ENCODE measurements at places on chromosomes 6 and 20. TPM values are rescaled to one million over a fixed set of nuclear protein-coding genes. Genes with fewer than 3 reads are reported as not detected.

Gene FUT9
- total RNA-seq = not detected

DNA sequence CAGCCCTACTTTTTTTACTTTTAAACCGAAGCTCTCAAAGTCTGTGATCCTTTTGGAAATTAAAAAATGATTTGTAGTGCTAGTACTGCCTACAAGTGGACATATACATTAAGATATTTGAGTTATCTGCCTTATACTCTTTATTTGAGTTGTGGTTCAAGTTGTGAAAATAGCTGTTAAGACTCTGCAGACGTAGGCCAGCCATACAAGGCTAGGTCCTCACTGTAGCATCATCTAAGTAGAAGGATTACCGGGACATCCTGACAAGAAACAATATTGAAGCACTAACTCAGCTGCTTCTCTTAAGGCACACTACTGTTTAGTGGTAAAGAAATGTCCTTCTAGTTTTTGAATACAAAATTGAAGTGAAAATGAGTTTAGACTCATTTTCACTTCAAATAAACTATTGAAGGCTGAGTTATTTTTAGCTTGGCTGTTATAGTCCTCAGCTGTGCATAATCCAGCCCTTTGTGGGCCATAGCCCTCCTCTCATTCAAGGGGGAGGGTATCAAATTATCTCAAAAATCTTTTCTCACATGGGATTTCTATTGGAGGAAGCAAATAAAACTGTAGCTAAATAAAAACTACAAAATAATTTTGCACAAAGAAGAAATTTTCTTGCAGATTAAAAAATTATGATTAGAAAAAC is 68.1 kb downstream of the JAG1 start:
- peaks cover 20% of the 10 kb centered on the region for H3K4me1 ChIP-seq
- peak overlapping the region; percentile 19 for H3K27ac ChIP-seq
- no peaks in the 10 kb centered on the region for H3K36me3 ChIP-seq

DNA sequence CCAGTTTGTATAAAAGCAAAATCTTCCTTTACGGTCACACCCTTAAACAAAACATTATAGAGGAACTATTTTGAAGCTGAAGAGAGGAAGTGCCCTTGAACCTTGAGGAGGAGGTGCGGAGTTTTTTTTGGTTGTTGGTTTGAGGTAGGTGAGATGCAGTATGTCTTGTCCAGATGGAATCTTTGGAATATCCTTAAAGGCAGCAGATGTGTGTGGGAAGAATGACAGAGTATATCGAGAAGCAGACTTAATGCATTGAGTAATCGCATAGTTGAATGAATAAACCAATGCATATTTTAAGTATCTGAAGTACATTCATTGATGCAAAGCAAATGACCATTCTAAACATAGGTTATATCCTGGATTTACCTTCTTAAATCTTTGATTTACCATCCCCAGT is 49.9 kb downstream of the AIG1 start:
- DNase-seq = no peak
- H3K4me1 ChIP-seq = no peaks in the 10 kb centered on the region
- H3K4me3 ChIP-seq = no peak overlapping the region
- H3K27ac ChIP-seq = no peak overlapping the region

- H3K27ac ChIP-seq = no peak overlapping the region
- no peak overlapping the region for H3K4me3 ChIP-seq
- no peaks in the 10 kb centered on the region for H3K27me3 ChIP-seq
- DNase-seq = no peak
- H3K36me3 ChIP-seq = no peaks in the 10 kb centered on the region
Measured at GRCh38 chr6:136666041-136666440, 115.8 kb upstream of the MAP7 start.

- peak within 1 kb of the TSS; percentile 91 for H3K4me3 ChIP-seq
- H3K27me3 ChIP-seq = no peaks in the 10 kb centered on the region
- H3K4me1 ChIP-seq = peaks cover 19% of the 10 kb centered on the region
- DNase-seq = peak; percentile 94
- H3K27ac ChIP-seq = peak within 1 kb of the TSS; percentile 90
- H3K36me3 ChIP-seq = peaks cover 6% of the 10 kb centered on the region
Measured at GRCh38 chr6:10694302-10695085, at the start of the genes C6orf52 and PAK1IP1. C6orf52 (minus strand) TSS chr6:10694616; CDS start chr6:10687550, 7,066 bp downstream. PAK1IP1 (plus strand) TSS chr6:10694972; CDS start chr6:10694986, 14 bp downstream.

DNA sequence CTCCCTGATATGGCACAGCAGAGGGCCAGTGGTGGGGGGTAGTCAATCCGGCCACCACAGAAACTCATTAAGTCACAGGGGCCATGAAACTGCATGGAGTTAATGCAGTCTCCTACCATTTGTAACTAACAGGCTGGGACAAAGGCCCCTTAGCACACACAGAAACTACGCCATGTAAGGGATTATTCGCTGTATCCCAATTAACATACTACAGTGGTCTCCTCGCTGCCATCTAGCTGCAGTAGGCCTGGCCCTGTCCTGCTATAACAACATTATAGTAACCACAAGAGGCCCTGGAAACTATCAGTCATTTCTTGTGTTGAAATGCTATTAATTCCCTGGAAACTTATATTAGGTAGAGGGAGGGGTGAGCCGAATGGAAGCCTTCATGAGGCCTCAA is 72.3 kb upstream of the CCN2 start:
- no peak overlapping the region for H3K27ac ChIP-seq
- DNase-seq = no peak
- no peaks in the 10 kb centered on the region for H3K4me1 ChIP-seq
- no peaks in the 10 kb centered on the region for H3K27me3 ChIP-seq
- H3K36me3 ChIP-seq = no peaks in the 10 kb centered on the region

DNA sequence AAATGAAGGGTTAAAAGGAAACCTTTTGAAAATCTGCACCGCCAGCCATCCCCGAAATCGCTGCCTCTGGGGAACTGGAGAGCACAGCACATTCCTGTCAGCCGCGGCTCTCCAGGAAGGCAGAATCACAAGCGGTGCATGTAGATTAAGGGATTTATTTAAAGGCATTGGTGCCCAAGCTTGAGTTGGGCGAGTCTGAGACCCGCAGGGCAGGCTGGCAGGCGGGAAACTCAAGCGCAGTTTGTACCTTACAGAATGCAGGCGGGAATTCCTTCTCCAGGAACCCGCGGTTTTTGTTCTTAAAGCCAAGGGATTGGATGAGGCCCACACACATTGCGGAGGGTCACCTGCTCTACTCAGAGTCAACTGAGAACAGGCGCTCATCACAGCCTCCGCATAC is 10.8 kb downstream of the GPR31 start:
- H3K4me3 ChIP-seq = no peak overlapping the region
- H3K27ac ChIP-seq = no peak overlapping the region
- H3K4me1 ChIP-seq = no peaks in the 10 kb centered on the region
- H3K27me3 ChIP-seq = no peaks in the 10 kb centered on the region

Gene NECAB3
- total RNA-seq = 65.2 TPM

Gene SUMO4
- total RNA-seq = 3.6 TPM

- H3K4me3 ChIP-seq = no peak overlapping the region
- H3K27ac ChIP-seq = peak overlapping the region; percentile 66
- no peaks in the 10 kb centered on the region for H3K27me3 ChIP-seq
- peaks cover 28% of the 10 kb centered on the region for H3K36me3 ChIP-seq
- H3K4me1 ChIP-seq = peaks cover 59% of the 10 kb centered on the region
Measured at GRCh38 chr6:32113386-32114352, 4.5 kb upstream of the TNXB start.

GRCh38 chr20:32959351-32960221 is 44.6 kb downstream of the SUN5 start:
- H3K36me3 ChIP-seq = no peaks in the 10 kb centered on the region
- no peaks in the 10 kb centered on the region for H3K4me1 ChIP-seq
- DNase-seq = no peak
- H3K4me3 ChIP-seq = no peak overlapping the region

DNA sequence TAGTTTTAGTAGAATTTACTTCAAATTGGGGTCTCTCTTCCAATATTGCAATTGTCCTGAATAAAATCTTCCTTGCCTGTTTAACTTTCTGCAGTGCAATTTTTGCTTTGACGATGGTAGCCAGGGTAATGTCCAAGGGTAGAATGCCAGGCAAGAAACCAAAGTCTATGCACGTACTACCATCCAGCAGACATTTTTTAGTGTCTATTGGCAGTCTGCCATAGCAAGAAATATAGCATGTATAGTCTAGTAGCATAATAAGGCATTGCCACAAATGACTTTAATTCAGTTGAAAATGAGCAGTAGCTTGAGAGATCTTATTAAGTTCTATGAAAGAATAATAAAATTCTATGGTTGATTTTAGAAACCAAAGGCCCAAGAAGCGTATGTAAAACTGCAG is 62.3 kb upstream of the KCNQ5 start:
- no peak overlapping the region for H3K27ac ChIP-seq
- H3K27me3 ChIP-seq = no peaks in the 10 kb centered on the region

- no peaks in the 10 kb centered on the region for H3K27me3 ChIP-seq
- no peak overlapping the region for H3K27ac ChIP-seq
- no peaks in the 10 kb centered on the region for H3K36me3 ChIP-seq
- no peak for DNase-seq
- H3K4me3 ChIP-seq = no peak overlapping the region
Measured at GRCh38 chr20:40720826-40721225, 31.8 kb upstream of the MAFB start.

Gene BTN1A1
- not detected for total RNA-seq

- no peak for DNase-seq
- no peaks in the 10 kb centered on the region for H3K4me1 ChIP-seq
- H3K27ac ChIP-seq = no peak overlapping the region
- no peaks in the 10 kb centered on the region for H3K27me3 ChIP-seq
- H3K36me3 ChIP-seq = no peaks in the 10 kb centered on the region
Measured at GRCh38 chr20:61420056-61420455, 168.0 kb downstream of the CDH4 start.

Gene EPB41L1
- total RNA-seq = 15.4 TPM

DNA sequence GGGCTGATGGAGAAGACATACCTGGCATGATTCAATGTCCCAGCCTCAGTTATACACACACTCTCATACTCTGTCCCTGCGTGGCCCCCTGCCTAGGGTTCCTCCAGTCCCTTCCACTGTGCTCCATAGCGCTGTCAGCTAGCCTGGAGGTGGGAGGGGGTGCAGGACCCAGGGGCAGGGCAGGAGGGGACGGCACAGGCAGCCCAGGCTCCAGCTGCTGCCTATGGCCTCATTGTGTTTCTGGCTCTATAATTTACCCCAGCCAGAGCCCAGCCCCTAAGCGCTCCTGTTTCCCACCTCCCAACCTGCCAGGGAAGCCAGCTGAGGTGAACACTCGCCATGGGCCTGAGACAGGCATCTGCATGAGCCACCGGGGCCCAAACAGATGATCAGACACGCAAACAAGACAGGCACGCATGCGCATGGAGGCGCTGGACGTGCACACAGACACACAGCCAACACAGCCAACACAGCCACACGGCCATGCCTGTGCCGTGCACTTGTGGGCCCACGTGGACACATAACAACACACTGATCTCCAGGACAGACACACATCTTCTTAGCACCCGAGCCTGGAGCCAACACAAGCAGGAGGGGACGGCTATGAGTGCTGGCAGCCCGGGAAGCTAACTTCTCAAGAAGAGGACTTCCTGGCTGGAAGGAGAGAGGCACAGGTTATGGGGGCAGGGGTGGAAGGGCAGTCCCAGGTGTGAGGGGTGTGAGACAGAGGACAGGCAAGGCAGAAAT is 124.9 kb downstream of the GRM4 start:
- no peaks in the 10 kb centered on the region for H3K27me3 ChIP-seq
- H3K27ac ChIP-seq = no peak overlapping the region
- H3K4me1 ChIP-seq = no peaks in the 10 kb centered on the region
- DNase-seq = no peak
- no peaks in the 10 kb centered on the region for H3K36me3 ChIP-seq
- no peak overlapping the region for H3K4me3 ChIP-seq

Gene TRIM10
- not detected for total RNA-seq

DNA sequence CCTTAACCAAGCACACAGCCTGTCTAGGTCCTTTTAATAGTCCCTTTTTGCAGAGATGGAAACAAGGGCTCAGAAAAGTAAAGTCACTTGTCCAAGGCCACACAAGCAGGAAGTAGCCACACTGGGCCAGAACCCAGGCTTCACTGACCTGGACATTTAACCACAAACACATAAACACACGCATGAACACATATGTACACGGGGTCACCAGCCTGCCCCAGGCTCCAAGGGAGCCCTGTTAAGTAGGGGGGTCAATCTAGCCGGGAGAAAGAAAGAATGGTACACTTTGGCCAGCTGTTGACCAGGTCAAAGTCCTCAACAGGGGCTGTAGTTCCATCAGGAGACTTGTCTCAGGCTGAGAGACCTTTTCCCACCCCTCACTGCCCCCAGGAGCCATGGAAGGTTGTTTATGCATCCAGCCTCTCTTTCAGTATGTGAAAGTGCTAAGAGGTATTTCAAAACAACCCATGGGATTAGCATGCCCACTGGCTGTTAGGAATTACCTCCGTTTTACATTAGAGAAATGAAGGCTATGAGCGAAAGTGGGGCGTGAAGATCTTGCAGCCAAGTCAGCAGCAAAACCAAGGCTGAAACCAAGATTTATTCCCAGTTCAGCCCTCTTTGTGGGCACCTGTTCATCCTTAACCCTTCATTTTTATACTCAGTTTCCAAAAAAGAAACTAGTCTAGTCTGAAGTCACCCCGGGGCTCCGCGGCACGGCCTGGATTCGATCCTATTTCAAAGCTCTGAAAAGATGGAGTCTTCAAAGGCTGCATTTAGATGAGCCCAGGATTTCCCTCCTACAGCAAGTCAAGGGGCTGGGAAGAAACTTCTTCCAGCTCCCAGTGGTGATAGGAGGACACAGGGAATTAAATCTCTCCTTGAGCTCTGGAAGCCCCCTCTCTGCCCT is 9.8 kb downstream of the SDC4 start:
- H3K4me3 ChIP-seq = no peak overlapping the region
- DNase-seq = no peak
- H3K27me3 ChIP-seq = no peaks in the 10 kb centered on the region
- H3K27ac ChIP-seq = peak overlapping the region; percentile 79
- H3K4me1 ChIP-seq = peaks cover 66% of the 10 kb centered on the region

Gene ISM1
- 98.4 TPM for total RNA-seq

DNA sequence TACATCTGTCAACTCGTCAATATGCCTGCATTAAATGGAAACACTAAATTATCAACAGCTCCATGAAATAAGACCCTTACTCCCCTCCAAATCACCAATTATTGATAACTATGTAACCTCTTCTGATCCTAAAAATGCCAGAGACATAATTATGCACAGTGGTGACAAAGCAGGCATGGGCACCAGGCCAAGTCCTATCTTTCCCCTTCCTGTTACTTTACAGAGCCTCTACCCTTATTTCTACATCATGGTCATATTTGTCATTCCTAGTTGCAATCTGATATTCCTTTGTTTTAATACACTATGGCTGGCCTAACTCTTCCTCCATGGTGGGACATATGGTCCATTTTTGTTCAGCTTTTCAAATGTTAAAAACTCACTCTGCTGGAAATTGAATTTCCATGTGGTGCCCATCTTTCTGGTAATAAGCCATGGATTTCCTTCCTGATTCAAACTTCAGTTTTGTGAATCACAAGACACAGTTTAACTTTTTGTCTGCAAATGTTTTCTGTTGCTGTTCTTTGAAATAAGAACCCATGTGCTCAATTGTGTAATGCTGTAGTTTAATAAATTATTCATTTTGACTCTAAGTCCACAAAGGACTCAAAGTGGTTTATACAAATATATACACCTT is 41.8 kb upstream of the ARFGEF2 start:
- H3K36me3 ChIP-seq = no peaks in the 10 kb centered on the region
- no peaks in the 10 kb centered on the region for H3K27me3 ChIP-seq
- H3K4me3 ChIP-seq = no peak overlapping the region

Gene FLRT3
- 31.4 TPM for total RNA-seq

Gene SLCO4A1
- total RNA-seq = 6.7 TPM

- H3K27ac ChIP-seq = no peak overlapping the region
- no peaks in the 10 kb centered on the region for H3K27me3 ChIP-seq
- DNase-seq = no peak
- peaks cover 2% of the 10 kb centered on the region for H3K4me1 ChIP-seq
Measured at GRCh38 chr6:166052837-166053236, 114.8 kb downstream of the TBXT start.

- H3K4me3 ChIP-seq = no peak within 1 kb of the TSS
- no peaks in the 10 kb centered on the region for H3K4me1 ChIP-seq
- H3K36me3 ChIP-seq = no peaks in the 10 kb centered on the region
Measured at GRCh38 chr6:25831532-25832306, at the start of gene SLC17A1. SLC17A1 (minus strand) TSS chr6:25832052; CDS start chr6:25830557, 1,495 bp downstream.

Gene PLN
- total RNA-seq = 21.8 TPM

Data from thyroid gland (tissue), 4 donors.